ENCODE measurements at places on chromosomes 1 and 21.

GRCh38 chr1:11273595-11274234 lies 717 bp downstream of the UBIAD1 start:
- DNase-seq = no peak

DNA sequence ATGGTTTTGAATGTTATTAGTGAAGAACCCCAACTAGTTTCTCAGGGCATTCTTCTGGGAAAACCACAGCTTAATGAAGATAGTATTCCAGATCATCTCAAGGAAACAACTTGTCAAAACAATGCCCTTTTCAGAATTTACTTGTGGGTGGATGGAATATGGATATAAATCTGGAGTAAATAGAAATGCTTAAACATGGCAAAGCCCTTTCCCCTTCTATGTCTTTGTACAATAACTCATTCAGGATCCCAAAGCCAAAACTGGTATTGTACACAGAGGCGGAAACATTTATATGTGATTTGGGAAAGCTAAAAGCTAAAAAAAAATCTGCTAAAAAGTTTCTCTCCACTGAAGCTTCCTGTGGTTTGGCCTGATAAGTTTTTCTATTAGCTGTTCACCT lies 55.5 kb upstream of the RGS5 start:
- DNase-seq = no peak

GRCh38 chr1:46526013-46526690 lies 25.3 kb downstream of the KNCN start:
- DNase-seq = peak; percentile 75

DNA sequence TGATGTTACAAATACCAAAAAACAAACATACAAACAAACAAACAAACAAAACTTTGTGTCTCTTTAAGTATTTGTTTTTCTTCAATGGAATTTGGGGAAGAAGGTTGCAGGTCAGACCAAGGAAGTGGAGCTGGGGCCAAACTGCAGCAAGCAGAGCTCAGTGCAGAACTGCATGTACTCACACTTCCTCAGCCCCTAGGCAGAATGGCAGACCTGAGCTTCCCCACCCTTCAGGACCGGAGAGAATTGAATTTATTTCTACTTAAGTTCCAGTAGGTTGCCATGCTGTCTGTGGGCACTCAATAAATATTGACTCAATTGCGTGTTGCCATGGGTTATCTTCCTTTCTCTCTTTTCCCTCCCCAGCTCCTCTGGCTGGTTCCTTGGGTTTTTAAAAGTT lies 173.6 kb downstream of the PTGER3 start:
- DNase-seq = no peak

GRCh38 chr1:203480084-203480483 lies 4.5 kb downstream of the PRELP start:
- DNase-seq = no peak

DNA sequence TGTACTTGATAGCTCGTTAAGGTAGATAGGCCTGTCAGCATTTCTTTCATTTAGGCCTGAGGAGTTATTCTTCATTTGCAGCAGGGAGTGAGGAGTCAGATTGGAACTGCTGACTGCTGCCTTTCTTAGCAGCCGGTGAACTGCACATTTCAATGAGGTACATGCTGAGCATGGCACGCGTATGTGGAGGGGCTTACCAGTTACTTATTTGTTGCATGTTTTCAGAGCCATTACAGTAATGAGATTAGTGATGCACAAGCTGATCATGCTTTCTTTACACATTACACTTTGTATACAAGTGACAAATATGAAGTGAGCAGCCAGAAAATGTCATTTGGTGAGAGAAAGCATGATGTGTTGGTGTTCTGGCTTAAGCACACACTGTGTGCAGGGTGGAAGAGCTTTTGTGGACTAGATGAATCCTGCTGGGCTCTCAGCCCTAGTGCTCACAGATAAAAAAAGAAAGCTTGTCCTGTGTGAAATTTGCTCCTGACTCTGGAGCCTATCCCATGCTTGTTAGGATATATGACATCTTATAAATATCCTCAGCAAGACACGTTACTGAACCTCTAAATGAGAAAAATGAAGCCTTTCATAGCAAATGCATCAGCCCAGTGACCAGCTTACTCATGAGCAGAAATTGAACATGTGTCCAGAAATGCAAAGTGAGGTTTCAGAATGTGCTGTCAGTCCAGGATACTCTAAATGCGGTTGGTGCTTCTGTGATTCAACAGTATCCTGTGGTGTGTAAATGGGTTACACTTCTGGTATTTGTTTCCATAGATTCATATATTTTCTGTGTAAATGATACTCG lies 574.7 kb upstream of the ADGRL2 start:
- DNase-seq = no peak

DNA sequence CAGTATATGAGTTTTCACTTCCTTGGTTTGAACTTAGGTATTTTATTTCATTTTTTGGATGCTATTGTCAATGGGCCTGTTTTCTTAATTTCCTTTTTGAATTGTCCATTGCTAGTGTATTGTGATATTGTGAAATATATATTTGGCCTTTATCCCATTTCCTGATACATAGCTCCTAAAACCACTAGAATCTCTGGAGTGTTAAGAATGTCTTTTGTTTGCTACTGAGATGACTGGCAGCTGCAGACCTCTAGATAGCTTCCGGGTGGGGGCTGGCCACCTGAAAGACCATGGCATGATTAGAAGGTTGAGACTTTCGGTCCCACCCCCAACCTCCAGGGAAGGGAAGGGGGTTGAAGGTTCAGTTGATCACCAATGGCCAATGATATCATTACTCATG lies 245.4 kb downstream of the KCNJ6 start:
- DNase-seq = no peak

DNA sequence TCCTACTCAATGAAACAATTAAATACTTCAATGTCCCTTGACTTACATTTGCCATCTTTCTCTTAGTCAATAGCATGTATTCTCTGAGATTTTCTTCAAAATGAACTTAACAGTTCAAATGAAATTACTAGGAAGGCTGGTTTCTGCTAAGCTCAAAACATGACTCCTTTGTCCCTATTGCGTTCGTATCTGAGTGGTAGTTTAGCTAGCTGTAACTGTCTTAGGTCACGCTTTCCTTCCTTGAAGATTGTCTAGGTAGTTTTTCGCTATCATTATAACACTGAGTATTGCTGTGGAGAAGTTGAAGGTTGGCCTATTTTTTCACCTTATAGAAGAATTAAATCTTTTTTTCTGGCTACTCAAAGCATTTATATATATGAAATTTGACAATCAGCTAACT lies 1535.2 kb downstream of the PLA2G4A start:
- DNase-seq = no peak

All from NCI-H1417 (cell line).